Adipocyte (in vitro differentiated cells): ENCODE measurements at places on chromosomes 3 and 15.

- peak; percentile 18 for DNase-seq
Observed at GRCh38 chr15:62392376-62392775, 227.3 kb upstream of the C2CD4B start.

DNA sequence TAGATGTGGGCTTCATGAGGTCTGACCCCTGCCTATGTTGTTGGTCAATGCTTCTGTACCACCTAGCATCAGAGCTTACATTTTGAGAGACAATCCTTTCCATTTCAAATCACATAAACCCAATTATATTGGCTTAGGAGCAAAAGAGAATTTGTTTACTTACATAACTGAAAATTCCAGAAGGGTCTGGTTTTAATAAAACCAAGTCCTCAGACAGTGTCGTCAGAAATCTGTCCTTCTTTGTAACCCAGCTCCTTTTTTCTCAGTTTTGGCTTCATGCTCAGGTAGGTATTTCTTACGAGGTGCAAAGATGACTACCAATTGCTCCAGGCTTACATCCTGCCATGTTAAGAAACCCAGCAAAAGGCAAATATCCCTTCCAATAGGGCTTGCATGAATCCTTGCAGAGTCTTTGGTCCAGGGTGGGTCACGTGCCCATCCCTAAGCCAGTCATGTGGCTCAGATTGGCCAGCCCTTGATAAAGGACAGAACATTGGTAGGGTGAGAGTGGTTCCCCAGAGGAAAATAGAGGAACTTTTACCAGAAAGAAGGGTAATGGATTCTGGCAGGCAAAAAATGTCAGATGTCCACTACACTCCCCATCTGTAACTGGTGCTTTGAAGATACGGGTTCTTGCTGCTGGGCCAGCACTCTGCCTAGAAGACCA lies 50.2 kb upstream of the VILL start:
- DNase-seq, result peak; percentile 56

GRCh38 chr3:10783360-10784351 lies 32.4 kb upstream of the SLC6A11 start:
- peak; percentile 35 for DNase-seq

DNA sequence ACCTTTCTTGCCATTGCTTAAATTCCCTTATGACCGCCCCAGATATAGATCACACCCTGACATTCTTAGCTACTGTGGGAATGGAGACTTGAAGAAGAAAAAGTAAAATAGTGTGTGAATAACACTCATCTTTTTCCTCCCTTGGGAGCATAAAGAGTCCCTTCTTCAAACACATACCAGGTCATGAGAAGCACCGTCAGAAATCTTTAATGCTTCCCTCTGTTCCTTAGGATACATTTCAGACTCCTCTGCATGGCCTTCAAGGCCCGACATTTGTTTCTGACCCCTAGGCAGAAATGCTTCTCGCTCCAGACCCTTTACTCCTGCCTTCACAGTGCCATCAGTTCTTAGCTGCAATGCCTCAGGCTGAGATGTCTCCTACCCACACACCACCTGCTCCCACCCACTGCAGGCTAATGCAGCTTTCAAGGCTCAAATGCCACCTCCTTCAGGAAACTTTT lies 143.8 kb upstream of the IL12A start:
- DNase-seq, result no peak

DNA sequence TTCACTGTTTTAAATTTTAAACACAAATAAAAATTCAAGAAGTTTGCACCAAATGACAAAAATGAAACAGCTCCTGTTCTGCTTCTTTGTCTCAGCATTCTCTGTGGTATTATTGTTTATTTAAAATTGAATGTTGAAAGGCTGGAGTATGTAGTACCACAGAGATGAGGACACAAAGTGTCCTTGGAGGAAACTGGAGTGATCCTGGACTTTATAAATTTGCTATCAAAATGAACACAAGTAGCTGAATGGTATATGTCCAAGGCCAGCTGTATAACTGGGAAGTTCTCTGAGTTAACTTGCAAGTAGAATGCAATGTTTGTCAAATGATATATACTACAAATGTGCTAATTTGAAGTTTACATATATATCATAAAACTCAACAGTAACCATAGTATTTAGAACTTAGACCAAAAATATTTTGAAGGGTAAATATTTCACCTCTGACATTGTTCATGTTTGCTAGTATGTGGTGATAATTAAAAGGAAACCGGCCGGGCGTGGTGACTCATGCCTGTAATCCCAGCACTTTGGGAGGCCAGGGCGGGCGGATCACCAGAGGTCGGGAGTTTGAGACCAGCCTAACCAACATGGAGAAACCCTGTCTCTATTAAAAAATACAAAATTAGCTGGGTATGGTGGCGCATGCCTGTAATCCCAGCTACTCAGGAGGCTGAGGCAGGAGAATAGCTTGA lies 12.3 kb downstream of the BTLA start:
- DNase-seq, result peak; percentile 38

GRCh38 chr15:70208332-70208731 lies 110.6 kb upstream of the TLE3 start:
- DNase-seq, result no peak

GRCh38 chr3:37806505-37807200 lies 55.0 kb upstream of the CTDSPL start:
- DNase-seq, result no peak

GRCh38 chr15:84725001-84725491 lies 9.1 kb upstream of the SEC11A start:
- DNase-seq, result no peak
